Stimulated activated CD4-positive, alpha-beta T cell treated with anti-CD3 and anti-CD28 coated beads, Interleukin-1b, Interleukin-23, amount 100 ng/mL, for 48 hours (primary cell): ENCODE measurements at places on chromosomes 3 and 15.

DNA sequence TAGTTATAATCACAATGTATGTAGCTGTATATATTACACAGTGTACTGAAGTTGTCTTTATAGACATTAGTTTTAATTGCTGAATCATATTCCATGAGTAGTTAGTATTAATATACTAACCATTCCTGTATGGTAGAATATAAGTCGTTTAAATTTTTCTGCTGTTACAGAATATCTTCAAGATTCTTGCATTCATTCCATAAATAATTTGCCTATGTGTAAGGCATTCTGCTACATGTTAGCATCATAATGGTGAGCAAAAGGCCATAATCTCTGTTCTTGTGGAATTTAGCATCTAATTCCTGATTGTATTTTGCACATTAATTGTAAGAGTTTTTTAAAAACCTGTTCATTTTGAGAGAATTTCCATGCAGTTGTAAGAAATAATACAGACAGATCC is 14.1 kb downstream of the GYG1 start:
- no peak for DNase-seq

DNA sequence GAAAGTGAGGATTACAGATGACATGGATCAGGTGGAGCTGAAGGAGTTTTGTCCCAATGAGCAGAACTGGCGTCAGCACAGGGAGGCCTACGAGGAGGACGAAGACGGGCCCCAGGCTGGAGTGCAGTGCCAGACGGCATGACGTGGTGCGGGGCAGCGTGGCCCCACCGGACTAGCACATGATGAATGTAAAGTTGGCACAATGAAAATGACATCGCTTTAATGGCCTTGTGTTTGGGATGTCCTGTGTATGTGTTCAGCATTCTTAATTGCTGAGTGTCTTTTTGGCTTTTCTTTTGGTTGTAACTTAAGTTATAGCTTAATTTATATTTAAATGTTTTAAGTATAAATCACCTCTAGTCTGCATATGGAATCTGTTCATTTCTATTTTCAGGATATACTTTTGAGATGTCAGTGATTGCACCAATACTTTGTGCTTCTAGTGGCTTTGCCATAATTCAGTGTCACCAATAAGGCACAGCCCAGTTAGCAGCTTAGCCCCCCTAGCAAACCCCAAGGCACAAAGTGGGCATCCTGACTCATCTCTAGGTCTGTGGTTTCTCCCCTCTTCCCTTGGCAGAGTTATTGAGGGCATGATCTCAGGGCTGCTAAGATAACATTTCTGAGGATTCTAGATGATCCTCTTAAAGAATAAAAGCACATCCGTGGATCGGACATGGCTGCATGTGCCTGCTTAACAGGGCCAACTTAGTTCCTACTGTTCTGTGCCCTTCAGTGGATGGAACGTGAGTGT is 16.1 kb downstream of the DNAJA4 start:
- no peak for DNase-seq

DNA sequence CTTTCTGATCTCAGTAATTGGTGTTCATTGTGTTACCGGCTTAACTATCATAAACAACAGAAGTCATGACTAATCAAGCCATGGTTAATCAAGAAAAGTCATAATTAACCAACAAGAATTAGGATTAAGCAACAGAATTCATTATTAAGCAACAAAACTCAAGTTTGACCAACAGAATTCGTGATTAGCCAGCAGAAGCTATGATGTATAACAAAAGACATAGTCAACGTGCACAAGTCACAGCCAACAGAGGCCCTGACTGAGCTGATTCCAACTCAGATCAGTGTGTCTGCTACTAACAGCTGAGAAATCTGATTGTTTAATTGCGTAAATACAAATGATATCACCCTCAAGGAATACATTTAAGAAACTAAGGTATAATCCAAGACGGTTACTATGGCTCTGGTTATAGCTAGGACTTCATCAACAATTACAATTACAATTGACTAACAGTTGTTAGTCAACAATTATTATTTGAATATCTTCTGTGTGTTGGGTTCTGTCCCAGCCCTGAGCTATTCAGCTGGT is 67.7 kb downstream of the RARB start:
- no peak for DNase-seq

DNA sequence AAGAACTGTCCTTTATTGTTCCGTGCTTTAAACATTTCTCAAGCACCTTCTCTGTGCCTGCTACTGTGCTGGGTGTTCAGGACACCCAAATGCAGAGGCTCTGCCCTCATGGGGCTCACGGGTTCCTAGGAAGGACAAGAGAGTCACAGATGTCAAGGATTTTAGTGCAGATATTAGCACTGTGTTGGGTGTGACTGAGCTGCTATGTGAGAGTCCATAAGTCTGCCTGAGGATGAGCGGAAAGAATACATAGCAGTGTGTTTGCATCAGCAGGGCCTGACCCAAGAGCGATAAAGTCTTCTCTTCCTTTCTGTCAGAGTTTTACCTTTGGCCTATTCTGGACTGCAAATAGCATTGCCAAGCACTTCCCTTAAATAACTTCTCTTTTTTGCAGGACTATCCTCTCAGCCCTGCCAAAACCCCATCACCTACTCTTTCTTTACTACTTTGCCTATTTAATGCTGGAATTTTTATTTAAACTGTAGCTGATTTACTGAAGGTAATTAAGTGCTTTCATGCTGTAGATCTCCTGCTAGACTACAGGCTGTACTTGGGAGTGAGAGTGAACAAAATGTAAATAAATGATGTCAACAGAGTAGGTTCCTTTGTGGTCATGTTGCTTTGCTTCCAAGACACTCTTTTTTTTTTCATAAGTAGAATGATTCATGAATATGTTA is 459.4 kb upstream of the TPRG1 start:
- DNase-seq, result no peak

DNA sequence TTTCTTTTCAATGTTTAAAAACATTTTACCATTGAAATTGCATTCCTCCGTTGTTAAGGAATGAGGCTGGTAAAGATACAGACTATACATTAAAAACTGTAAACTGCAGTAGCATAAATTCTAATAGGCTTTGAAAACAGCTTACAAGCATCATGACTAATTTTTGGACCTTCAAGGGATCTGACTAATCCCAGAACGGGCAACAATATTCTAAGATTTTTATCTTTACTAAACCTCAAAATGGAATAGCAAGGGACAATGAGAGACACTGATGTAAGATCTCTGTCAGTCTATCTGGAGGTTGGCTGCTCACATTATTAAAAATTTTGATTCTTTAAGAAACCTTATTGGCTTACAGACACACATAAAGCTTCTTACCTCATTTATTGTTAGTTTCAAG is 74.7 kb downstream of the BTD start:
- DNase-seq, result no peak

GRCh38 chr3:127911421-127911931 is 3.6 kb upstream of the KBTBD12 start:
- DNase-seq, result no peak

GRCh38 chr3:189337673-189338091 is 165.9 kb downstream of the TPRG1 start:
- DNase-seq, result no peak

DNA sequence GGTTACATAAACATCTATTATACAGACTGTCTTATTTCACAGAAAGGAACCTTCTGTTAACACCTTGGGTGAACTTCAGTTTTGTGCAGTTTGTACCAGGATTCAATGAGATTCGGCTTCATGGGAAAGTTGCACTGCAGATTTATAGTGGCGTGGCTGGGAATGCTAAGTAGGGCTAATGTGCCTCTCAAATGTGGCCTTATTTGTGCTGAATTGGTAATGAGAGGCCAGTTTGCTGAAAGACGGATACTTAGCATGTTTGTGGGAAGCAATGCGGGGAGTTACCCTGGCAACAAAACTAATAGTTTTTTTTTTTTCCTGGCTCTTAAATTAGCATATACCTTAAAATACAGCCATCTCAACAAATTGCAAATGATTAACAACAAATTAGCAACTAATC is 28.6 kb upstream of the CEMIP start:
- DNase-seq, result no peak

DNA sequence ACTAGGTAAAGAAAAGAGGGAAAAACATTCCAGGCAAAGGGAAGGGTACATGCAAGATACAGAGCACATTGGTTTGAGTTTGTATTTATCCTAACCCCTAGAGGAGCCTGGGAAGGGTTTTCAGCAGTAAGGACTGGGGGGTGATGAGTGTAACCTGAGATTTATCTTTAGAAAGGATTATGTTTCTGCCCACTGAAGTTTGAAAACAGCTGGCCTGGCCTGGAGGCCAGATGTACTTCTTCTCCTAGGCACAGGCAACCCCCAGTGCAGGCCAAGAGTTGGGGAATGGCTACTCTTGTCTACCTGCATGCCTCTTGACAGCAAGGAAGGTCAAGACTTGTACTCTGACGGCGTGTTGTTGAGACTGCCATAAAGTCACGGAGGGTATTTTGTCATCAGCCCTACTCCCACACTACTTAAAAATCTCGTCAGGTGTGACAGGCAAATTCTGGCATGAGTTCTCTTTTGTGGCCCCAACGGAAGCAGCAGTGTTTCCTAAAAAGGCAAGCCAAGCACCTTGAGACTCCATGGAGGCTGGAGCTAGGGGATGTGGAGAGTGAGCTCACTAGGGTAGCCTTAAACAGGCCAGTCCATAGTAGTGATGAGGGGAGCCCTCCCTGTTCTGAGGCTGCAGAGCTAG is 241.5 kb upstream of the WNT5A start:
- DNase-seq, result no peak

DNA sequence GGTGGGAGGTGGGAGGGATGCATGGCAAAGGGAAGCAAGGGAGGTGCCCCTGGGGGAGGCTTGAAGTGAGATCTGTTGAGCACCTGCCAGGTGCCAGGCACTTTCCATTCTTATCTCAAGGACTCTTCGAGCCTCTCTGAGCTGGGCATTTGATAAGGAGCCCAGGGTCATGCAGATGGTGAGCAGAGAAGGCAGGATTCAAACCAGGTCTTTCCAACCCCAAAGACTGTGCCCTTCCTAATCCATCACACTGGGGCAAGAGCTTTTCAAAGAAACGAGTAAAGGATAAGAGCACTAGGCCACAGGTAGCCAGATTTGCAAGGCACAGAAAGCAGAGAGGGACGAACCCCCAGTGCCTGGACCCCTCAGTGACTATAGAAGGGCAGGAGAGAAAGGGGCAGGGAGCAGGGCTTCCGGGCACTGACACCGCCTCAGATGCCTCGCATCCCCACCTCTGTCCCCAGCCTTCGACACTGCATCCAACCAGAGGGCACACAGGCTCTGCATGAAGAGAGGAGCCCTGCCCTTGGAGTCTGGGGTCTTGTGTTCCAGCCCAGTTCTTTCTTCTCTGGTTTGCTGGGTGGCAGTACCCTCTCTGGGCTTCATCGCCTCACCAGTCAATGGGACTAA is 21.0 kb downstream of the IGDCC4 start:
- DNase-seq, result no peak

- no peak for DNase-seq
These were observed 18.0 kb downstream of the ATP10A start for GRCh38 chr15:25844981-25845680.

DNA sequence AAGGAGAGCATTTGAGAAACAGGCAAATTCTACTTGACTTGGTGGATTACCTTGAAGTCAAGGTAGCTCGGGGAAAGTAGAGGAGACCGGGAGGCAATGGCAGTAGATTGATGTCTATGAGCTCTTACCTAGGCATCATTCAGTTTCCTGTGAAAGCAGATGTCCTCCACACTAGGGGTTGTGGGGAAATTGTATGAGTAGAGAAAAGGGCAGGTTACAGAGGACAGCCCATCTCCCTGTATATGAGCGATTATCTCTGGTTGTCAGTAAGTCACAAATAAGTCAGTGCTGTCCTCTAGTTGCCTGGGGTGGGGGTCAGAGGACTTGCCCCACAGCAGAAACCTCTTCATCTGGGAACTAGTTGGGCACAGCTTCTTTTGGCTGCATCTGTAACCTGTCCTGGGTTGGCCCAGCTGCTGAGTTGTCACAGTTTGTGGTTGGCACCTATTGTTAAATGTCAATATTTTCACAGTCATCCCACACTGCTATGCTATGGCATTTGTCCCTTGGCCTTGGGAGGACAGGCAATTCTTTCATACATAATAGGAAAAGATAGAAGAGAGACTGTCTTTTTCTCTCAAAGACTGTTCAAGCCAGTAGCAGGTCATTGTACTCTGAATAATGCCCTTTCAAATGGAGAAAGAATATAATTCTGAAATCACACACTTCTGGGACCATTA is 53.6 kb upstream of the LRRFIP2 start:
- no peak for DNase-seq

DNA sequence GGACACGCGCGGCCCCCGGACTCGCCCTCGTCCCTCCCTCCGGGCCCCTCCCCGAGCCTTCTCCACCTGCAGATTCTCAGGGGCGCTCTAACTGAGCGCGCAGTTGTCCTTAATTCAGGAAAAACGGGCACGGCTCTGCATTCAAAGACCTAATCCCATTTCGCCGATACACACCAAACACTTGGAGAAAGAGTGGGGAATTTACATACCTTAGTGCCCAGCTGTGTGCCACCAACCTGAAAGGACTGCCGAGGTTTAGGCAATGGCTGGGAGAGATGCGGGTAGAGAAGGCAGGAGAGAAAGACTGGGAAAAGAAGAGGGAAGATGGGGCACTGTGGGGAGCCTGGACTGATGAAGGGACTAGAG is 21.8 kb downstream of the IGDCC3 start:
- DNase-seq, result no peak

DNA sequence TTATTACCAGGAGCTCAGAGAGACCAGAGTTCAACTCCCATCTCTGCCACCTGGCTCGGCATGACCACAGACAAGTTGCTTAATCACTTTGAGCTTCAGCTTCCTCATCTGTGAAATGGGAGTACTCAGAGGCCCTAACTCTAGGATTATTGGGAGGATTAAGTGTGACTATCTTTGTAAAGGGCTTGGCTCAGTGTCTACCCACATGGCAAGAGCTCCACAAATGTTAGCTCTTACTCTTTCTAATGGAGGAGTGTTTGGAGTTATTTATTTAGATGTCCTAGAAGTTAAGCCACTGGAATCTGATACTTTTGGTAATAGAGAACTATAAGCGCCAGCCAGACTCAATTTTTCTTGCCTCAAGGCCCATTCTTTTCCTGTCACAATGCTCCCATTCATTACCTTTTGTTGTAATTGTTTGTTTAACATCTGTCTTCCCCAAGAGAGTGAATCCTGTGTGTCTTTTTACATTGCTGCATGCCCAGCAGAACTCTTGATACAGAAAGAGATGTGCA is 12.3 kb upstream of the LMCD1 start:
- no peak for DNase-seq

- peak; percentile 27 for DNase-seq
These were observed 5.2 kb downstream of the WDR5B start for GRCh38 chr3:122410639-122411038.

GRCh38 chr3:125075738-125076137 is 19.9 kb upstream of the HEG1 start:
- no peak for DNase-seq

- DNase-seq, result no peak
These were observed 18.7 kb downstream of the PDE8A start for GRCh38 chr15:85000189-85000864.

- DNase-seq, result no peak
These were observed 730.6 kb upstream of the NECTIN3 start for GRCh38 chr3:110341047-110341446.
